Esophagus mucosa (tissue), 1 donor: ENCODE measurements at places on chromosomes 7 and 10. TPM values are rescaled to one million over a fixed set of nuclear protein-coding genes. Genes with fewer than 3 reads are reported as not detected.
A peak's percentile ranks its signal among the peaks of the same experiment; 100 is the strongest.

Gene OR9A4
- not detected for total RNA-seq

Gene GPNMB
- 125 TPM for total RNA-seq

DNA sequence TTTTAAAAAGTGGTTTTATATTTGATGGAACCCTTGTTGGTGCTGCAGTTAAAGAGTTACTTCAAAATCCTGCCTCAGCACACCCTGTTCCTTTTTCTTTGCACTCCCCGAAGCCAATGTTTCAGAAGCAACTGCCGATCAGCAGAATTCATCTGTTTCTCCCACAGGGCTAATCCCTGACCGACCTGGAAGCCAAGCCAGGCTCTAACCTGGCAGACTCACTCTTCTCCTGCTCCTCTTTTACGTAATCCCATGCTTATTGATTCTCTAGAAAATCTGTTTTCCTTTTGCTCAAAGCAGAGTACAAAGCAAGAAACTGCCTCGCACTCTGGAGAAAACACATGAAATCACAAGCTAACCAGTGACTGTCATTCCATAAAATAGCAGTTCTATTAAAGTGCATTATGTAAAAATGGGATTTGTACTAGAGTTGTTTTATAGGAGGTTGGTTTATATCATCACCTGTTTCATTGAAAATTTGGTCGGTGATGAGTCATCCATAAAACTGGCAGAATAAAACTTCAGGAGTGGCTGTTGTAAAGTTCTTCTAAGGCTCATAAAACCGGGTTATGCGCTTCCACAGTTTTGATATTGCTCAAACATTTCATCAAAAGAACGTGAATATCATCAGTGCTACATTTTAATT lies 99.9 kb downstream of the CNTNAP2 start:
- no peak for ATAC-seq

DNA sequence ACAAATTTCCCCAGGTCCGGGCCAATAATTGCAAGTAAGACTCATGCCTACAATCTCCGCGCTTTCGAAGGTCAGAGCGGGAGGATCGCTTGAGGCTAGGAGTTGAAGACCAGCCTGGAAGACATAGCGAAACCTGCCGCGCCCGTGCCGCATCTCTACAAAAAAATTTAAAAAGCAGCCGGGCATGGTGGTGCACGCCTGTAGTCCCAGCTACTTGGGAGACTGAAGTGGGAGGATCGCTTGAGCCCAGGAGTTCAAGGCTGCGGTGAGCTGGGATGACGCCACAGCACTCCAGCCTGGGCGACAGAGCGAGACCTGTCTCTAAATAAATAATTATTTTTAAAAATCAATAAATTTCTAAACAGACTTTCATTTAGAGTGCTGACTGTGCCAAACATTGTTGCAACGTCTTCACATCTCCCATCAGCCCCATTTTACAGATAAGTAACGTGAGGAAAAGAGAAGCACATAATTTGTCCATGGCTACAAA lies 494 bp upstream of the CFAP43 start:
- peak; percentile 7 for ATAC-seq

GRCh38 chr7:112080978-112081377 lies 125.2 kb downstream of the DOCK4 start:
- no peak for ATAC-seq

DNA sequence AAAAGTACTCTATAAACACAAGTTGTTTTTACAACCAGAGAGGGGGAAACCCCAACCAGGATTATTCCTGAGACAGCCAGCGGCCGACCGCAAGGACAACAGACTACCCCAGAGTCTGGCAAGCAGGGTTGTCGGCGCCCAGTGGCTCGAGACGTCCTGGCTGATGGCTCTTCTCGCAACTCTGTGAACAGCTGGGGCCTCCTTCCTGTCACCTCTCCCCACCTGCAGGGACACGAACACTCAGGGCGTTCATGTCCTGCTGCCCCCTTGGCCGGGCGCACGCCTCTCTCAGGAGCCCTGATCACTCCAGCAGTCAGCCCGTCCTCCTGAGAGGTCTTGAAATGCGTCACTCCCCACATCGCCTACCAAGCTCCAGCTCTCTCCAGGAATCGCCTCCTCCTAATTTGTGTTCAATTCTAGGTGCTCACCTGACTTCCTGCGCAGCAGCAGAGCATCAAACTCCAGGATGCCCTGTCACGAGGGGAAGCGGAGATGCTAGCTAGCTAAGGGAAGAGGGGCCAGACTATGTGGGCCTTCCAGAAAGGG lies 66.4 kb upstream of the TNRC18 start:
- ATAC-seq = no peak
